ENCODE measurements at places on chromosomes 12 and 14. TPM values are rescaled to one million over a fixed set of nuclear protein-coding genes. Genes with fewer than 3 reads are reported as not detected.

DNA sequence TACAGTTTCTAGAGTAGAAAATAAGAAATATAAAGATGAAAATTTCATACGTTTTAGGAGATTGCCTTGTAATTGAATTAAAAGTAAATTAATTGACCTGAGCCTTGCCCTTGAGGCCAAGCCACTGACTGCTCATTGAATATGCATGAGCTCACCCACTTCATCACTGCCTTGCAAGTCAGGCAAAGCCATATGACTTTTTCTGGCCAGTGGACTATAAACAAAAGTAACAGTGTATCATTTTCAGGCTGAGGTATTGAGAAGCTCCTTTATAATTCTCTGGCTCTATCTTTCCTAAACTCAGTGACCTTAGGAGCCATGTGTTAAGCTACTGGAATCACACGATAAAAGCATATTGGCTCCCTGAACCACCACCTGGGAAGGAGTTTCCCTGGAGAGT, 369.3 kb downstream of the NUAK1 start:
- peak; percentile 52 for DNase-seq

INSM2 gene
- not detected for total RNA-seq

DNA sequence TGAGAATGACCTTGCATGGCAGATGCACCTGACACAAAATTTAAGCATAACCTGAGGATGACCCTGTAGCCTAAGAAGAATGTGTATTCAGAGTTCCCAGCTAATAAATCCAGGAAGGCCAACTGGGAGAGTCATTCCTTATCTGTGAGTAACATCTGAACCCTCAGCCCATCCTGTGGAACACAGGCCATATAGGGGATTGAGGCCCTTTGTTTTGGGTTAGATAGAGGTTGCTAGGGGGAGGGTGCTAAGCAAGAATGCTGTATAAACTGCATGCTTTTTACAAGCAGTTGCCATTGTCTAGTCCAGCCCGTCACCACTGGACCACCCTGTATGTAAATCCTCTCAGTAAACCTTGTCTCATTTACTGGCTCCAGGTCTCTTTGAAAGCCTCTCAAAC, 77.0 kb downstream of the BICD1 start:
- DNase-seq = no peak

DNA sequence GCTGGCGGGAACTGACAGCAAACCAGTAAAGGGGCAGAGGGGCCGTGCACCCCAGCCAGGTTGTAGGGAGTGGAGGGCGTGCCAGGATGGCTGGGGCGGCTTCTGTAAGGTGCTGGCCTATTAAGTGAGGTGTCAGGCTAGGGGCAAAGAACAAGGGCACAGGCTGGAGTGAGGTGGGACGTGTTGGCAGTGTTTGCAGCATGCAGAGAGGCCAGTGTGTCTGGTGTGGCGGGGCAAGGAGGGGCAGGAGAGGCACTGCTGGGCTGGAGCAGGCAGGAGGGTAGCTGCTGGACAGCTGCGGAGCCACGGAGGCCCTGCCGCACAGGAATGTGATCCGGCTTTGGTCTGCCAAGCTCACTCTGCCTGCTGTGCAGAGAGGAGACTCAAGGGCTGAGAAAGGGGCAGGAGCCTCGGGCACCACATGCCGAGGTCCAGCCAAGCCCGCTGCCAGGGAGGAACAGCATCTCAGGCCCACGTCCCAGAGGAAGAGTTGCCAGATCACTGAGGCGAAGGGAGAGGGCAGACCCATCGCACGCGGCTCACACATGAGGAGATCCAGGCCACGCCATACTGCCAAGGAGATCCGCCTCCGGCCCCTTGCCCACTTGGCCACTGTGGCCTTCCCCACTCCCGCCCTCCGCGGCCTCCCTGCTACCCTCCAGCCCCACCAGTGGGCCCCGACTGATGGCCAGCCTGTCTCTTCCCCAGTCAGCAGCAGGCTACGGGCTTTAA, 46.8 kb downstream of the AMN start:
- no peak for DNase-seq

- peak; percentile 76 for DNase-seq
Observed at GRCh38 chr12:15933751-15934150, 22.6 kb downstream of the DERA start.

MYG1 gene
- total RNA-seq = 40.9 TPM

DNA sequence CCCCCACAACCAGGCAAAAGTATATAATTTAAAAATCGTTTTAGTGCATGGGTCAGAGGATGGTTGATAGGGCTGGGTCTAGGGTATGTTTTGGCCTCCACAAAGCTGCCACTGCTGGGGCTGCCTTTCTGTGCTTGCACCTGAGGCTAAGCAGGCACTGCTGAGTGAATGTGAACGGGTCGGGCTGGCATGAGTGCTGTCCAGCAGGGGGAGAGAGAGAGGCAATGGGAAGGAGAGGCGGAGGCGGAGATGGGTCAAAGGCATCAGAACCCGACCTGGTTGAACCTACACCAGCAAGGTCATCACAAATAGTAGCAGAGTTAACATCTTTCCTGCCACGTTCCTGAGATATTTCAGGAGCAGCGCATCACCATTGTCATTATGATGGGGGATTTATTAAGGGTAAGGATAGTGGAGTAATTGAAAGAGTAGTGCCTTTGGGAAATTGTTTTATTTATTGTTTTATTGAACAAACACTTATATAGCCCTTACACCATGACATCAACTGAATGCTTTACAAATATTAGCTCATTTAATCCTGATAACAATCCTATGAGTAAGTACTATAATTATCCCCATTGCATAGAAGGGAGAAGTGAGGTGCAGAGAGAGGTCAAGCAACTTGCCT, 5.8 kb upstream of the NRXN3 start:
- no peak for DNase-seq

- DNase-seq = no peak
Observed at GRCh38 chr12:78726854-78727253, 137.7 kb upstream of the SYT1 start.

DNA sequence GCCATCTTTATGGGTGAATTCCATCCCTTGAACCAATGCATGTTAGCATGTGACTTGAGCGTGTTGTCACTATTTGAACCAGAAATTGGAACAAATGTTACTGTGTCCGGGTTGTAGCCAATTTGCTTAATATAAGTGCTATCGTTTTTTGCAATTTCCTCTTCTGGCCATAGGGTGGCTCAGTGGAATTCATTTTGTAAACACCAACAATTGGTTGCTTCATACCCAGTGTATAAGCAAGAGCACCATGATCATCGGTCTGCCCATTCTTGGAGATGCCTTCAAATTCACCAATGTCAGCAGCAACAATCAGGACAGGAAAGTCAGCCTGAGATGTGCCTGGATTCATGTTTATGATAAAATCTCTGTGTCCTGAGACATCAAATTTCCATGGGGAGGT, 5.0 kb upstream of the NEDD1 start:
- DNase-seq = no peak

- DNase-seq = no peak
Observed at GRCh38 chr12:132054983-132055382, 89.1 kb downstream of the DDX51 start.

- DNase-seq = peak; percentile 9
Observed at GRCh38 chr12:94768398-94769046, 118.2 kb upstream of the TMCC3 start.

GRCh38 chr12:1611803-1612572, 17.0 kb upstream of the WNT5B start:
- peak; percentile 89 for DNase-seq

DNA sequence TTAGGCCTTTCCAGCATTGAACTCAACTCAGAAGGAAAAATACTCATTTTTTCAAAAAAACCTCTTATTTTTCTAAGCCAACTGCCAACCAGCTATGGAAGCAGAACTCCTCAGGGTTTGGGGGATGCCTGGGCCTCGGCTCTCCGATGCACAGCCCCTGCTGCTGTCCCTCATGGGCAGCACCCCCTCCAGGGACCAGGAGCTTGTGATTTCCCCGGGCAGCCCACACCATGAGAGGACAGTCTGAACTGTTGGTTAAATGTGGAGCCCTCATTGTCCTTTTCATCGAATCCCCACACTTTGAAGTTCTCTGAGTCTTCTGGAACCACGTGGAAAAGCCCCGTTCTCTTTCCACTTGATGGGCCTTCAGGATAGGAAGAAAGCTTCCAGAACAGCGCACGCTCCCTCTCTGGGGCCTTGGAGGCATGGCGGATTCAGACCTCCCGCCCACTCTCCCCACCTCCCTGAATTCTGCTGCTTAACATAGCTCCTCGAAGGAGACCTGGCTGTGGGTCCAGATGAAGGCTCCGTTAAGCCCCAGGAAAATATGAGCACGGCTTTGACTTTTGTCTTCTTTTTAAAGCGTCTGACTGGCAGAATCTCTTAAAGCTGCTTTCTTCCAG, 156.6 kb downstream of the CALM1 start:
- no peak for DNase-seq

SAV1 gene
- total RNA-seq = 18.3 TPM

GRCh38 chr12:112239020-112239419, 113.7 kb downstream of the TRAFD1 start:
- DNase-seq = no peak

SEL1L gene
- 117 TPM for total RNA-seq

DNA sequence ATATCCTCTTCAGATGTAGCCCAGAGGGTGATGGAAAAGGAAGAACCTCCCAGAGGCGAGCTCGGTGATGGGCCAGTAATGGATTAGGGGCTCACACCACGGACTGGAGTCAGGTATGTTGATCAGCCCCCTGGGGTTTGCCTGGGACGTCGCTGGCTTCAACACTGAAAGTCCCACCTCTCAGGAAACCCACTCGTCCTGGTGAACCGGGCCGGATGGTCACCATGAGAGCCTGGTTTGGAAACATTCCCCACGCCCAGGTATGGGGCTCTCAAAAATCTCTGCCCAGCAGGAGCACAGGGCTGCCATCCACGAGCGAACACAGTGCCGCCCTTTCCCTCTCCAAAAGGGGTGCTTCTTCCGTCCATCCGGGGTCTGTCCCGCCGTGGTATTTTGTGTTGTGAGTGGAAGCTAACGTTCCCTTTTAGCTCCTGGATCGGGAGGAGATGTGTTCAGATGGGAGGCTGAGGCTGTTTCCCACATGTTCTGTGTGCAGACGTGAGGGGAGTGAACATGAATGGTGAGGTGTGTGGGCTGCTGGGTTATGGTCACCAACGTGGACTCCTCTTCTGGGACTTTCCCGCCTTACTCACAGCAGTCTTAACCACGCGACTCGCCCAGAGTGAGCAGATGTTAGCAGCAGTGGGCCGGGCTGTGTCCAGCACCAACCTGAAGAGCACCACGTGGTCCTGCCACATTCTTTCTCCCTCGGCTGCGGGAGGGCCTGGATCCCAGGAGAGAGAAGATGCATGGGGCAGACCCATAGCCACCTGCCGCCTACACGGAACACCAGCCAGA, 139.2 kb downstream of the KIF26A start:
- no peak for DNase-seq

DNA sequence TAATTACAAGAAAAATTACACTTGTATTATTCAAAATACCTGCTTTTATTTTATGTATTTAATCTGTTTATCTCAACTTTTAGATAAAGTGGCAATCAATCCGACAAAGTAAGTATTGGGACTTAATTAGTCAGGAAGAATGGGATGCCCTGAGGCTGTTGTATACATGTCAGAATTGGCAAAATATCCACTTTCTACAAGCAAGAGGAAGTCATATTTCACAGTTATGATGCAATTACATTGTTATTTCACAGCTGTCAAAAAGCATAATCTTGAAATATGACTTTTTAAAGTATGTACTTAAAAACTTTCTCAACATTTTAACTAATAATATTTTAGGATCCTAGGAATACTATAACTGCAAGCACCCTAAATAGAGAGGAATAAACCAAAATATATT, 357.1 kb upstream of the MGAT4C start:
- no peak for DNase-seq
